Activated CD4-positive, alpha-beta memory T cell treated with anti-CD3 and anti-CD28 coated beads for 36 hours (primary cell): ENCODE measurements at places on chromosomes 13 and 19. TPM values are rescaled to one million over a fixed set of nuclear protein-coding genes. Genes with fewer than 3 reads are reported as not detected.

GRCh38 chr19:5058521-5059212 lies 89.8 kb downstream of the KDM4B start:
- no peak for DNase-seq

DNA sequence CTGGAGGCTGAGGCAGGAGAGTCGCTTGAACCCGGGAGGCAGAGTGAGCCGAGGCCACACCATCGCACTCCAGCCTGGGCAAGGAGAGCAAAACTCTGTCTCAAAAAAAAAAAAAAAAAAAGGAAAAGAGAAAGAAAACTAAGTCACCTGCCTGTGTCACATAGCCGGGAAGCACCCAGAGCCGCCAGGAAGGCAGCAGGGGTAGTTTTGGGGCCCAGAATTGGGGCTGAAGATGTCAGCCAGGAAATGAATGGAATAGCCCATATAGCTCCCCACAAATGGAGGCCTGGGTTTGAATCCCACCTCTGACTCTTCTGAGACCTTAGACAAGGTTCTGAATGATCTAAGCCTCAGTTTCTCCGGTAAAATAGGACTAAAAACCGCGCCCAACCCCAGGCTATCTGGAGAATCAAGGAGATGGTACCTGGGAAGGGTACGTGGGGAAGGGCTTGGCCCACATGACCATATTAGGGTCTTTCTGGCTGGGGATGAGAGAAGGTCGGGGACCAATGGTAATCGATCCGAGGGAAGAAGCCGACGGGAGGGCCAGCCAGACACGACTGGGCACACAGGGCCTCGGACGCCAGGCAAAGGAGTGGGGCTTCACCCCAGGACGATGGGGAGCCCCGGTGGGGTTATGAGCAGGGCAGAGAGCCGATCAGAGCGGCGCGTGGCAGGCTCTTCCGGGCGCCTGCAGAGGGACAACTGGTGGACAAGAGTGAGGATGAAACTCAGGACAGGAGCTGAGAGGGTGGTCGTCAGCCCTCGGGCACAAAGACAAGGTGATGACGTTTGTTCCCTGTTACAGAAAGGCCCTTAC lies 14.4 kb downstream of the CCDC124 start:
- peak; percentile 57 for DNase-seq

- no peak for DNase-seq
Measured at GRCh38 chr13:73077865-73078264, 19.1 kb downstream of the KLF5 start.

- peak; percentile 19 for DNase-seq
Measured at GRCh38 chr19:46862503-46862834, 1.7 kb downstream of the ARHGAP35 start.

DNA sequence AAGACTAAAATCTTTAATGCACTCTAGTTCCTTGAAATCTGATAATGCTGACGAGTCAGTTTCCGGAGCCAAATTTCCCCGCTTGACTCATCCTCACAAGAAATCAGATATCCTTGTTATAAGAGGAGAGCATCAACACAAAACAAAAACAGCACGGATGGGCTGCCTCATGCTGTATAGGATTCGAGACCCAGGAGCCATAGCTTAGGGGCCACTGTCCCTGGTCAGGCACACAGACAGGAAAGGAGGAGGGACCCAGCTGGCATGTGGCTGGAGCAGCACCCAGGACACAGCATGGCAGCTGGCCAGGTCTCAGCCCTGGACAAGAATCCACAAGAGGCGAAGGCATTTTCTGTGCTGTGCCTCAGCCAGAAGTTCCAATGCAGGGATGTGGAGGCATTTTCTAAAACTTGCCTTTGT lies 110.2 kb upstream of the SPATA13 start:
- no peak for DNase-seq

GRCh38 chr19:11154683-11155047 lies 917 bp downstream of the SPC24 start:
- DNase-seq: no peak

DNA sequence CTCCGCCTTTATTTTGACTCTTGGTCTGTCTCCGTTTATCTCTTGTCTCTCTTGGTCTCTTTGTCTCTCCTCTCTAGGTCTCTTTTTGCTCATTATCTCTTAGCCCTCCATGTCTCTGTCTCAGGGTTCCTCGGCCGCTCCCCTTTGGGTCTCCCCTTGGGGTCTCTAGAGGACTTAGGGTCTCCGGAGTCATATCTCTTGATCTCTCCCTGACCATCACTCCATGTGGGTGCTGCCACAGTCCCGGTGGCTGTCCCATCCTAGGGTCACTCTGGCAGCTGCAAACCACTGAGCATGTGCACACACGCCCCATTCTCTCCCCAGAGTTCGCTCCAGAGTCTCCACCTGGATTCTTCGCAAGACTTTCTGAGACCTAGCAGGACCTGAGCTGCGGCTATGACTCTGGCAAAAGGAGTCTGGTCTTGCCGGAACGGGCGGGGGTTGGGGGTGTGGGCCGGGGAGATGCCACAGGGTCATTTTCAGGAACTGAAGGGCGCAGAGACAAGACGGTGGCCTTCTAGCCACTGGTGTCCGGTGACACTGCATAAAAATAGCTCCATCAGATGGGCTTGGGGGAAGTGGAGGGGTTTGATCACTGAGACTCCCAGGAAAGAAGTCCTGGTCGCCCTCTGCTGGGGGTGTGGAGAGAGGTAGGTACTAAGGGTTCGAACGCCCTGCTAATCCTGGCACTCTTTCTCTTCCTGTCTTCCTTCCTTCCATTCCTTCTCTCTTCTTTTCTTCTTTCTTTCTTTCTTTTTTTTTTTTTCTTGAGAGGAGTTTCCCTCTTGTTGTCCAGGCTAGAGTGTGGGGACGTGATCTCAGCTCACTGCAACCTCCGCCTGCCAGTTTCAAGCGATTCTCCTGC lies 1.2 kb upstream of the KCNA7 start:
- no peak for DNase-seq

CADM4 gene
- 0.39 TPM for total RNA-seq

LYL1 gene
- total RNA-seq: 5.0 TPM

CAPN12 gene
- total RNA-seq: 9.0 TPM

AKAP8 gene
- 31.5 TPM for total RNA-seq

CD79A gene
- 1.6 TPM for total RNA-seq

N4BP2L2 gene
- 102 TPM for total RNA-seq
